ENCODE measurements at places on chromosomes 12 and 14.

DNA sequence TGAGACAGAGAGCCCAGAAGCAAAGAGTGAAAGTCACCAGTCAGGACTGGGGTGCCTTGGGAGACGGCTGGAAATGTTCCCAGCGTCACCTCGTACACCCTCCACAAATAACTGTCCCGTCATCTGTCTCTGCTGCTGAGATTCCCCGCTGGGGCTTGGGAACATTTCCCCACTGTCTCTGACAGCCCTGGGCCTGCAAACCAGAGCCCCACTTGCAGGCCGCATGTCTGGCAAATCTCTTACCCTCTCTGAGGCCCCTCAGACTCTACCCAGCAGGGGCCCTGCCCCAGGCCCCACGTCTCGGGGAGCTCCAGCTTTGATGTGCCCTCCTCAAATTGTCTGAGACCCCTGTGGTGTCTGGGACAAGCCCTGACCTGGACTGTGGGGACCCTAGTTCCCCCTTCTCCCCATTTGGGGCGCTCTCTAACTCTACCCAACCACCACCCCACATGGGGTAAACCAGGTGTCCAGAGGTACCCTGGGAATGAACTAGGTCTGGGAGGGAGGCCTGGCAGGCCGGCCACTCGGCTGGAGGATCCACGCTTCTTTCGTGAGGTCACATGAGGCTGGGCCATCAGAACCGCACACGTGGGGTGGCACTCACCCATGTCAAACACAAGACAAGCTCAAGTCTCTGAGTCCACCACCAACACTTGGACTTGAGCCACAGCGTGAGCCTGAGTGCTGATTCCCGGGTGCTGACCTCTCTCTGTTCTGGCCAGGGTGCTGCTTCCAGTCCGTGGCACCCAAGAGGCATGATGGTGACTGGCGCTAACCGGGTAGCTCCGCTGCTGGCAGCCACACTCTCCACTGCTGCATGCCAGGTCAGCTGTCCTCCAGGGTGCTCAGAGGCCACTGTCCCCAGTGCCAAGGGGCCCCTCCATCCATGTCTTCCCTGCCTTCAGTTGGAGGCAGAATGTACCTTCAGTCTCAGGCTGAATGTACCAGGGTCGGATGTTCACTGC is 59.8 kb downstream of the DIO3 start:
- no peak for DNase-seq

- DNase-seq, result no peak
Measured at GRCh38 chr12:172732-173161, 41.2 kb downstream of the SLC6A12 start.

GRCh38 chr12:121590476-121591143 is 9.8 kb upstream of the KDM2B start:
- no peak for DNase-seq

- DNase-seq, result no peak
Measured at GRCh38 chr12:104426926-104427546, 29.7 kb upstream of the CHST11 start.

DNA sequence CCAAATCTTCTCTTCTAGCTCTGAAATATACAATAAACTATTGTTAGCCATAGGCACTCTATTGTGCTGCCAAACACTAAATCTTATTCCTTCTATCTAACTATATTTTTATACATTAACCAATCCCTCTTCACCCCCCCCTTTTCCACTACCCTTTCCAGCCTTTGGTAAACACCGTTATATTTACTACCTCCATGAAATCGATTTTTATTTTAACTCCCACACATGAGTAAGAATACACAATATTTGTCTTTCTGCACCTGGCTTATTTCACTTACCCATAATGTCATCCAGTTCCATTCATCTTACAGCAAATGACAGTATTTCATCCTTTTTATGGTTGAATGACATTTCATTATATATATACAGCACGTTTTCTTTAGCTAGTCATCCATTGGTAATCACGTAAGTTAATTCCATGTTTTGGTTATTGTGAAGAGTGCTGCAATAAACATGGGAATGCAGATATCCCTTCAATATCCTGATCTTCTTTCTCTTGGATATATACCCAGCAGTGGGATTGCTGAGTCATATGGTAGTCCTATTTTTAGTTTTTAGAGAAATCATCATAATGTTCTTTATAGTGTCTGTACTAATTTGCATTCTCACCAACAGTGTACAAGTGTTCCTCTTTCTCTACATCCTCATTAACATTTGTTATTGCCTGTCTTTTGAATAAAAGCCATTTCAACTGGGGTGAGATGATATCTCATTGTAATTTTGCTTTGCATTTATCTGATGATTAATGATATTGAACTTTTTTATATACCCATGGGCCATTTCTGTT is 34.2 kb upstream of the PLBD1 start:
- DNase-seq, result peak; percentile 71

DNA sequence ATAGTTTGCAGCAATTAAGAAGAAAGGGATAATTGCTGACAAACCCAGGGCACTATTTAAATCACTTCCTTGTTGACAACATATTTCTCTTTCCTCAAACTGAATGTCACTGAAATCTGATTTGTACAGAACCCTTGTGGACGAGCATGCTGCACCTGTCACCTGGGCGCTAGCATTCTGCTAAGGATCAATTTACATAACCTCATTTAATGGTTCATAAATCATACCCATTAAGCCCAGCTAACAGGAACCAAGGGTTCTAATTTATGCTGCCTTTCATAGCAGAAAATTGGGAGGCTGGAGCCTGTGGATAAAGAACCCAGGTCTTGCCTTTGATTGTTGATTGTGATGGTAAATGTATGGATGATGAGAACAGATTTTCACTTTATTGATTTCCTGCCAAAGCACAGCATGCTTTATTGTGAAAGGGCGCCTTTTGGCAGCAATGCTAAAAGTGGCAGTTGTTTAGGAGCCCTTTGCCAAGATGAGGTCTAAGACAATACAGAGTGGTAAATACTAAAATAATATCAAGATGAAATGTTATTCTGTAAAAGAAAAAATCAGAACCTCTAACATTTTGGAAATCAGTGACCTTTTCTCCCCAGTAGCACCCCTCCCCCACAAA is 95.4 kb downstream of the NKX2-1 start:
- DNase-seq, result peak; percentile 99

DNA sequence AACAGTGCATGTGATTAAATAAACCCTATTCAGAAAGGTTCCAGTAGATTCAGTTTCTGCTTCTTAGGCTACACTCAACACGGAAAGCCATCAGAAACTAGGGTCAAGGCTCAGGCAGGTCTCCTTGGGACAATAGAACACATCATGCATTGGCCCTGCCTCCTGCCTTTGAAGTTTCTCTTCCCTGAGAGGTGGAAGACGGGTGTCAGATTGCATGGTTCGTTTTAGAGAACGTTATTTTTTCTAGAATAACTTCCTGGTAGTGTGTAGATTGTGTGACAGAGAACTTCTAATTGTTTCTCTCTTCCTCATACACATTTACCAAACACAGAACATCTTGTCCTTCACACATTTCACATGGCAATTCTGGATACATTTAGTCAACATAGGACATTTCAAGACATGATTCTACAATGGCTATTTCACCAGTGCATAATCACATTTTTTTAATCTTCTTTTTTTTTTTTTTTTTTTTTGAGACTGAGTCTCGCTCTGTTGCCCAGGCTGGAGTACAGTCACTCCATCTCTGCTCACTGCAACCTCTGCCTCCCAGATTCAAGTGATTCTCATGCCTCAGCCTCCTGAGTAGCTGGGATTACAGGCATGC is 106.6 kb upstream of the AMN1 start:
- DNase-seq, result no peak

- no peak for DNase-seq
Measured at GRCh38 chr14:94681300-94682060, 69.3 kb downstream of the SERPINA3 start.

DNA sequence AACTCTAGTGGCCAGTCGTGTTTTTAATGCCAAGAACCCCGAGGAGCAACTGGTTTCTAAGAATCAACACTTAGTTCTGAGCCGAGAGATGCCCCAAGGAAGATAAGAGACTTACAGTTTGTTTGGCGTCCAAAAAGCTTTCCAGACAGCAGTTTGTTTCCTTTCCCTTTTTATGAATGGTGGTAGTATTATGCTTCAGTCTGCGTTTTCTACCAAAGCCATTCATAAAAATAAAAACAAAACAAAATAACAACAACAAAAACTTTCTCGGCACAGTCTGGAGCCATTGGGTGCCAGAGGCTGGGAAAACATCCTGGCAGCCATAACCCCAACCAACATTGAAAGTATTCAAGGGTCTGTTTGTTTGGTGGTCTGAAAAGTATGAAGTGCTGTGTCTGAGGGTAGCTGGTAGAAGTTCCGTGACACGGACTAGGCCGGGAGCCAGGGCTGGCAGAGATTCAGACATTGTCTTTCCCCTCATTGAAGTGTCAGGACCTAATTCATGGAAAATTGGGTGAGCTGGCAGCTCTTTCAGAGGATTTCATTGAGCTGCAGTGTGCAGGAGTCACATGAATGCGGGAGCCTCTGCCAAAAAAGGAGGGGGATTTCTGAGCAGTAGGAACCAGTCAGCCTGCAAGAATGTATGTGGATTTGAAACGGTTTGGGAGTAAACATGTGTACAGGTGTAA is 124.2 kb downstream of the HMGA2 start:
- no peak for DNase-seq
